ENCODE measurements at places on chromosomes 1 and 21.

DNA sequence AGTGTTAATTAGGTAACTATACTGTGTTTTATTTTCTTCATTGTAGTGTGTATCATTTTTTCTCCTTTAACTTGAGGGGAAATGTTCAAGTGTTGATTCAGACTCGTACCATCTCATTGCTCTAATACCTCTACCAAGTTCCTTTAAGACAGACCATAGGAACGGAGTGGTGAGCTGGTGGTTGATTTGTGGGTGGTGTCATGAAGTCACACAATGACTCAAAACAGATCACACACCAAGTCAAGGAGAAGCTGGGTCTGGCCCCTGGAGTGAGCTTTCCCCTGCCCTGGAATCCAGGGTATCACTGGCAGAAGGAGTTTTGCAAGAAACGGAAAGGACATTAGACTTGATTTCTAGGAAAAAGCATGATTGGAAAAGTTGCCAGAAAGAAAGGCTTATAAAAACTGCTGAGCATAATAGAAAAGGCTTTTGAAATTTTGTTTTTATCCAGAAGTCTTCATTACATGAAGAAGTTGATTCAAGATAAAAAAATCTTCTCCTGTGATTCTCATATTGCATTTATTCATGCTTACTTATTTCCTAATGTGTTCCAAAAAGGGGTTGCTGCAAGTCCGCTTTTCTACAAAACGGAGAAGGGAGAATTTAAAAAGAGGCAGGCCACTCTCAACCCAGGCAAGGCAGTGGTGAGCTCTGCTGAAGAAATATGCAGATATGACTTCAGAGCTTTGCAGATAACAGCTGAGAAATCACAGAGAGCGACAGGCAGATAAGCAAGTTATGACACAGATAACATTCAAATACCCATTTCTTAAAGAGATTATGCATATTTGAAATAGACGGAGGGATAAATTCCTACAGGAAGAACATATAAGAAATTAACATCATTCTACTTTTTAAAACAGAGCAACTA is 79.7 kb downstream of the TBX19 start:
- no peak for DNase-seq

DNA sequence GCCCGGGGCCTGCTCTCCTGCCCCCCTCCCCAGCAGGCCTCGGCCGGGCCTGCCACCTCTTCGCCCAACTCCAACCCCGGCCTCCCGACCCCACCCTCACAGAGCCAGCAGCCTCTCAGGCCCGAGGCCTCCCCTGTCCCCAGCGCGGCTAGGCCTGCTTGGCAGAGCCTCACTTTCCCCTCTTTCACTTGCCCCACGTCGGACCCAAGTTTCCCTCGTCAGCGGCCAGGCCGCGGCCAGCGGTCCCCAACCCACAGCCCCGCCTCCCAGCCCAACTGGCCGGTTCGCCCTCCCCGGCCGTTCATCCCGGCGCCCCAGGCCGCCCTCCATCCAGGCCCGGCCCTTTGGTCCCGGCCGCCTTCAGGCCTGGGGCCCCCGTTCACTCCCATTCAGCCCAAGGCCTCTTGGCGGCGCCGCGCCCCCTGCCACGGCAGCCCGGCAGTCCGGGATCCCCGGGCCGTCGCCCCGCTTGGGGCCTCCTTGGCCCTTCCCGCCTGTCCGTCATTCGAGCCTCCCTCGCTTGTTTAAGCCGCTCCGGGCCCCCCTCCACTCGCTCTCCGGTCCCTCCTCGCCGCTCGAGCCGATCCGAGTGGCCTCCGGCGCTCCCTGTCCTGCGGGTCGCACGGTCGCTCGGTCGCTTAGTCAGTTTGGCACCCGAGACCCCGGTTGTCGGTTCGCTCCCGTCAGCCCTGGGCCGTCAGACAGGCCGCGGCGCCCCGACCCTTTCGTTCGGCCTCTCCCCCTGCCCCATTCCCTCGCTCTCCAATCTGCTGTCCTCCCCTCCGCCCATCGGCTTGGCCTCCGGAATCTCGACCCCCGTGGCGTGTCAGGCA is 1.4 kb downstream of the LRRC41 start:
- DNase-seq, result no peak

DNA sequence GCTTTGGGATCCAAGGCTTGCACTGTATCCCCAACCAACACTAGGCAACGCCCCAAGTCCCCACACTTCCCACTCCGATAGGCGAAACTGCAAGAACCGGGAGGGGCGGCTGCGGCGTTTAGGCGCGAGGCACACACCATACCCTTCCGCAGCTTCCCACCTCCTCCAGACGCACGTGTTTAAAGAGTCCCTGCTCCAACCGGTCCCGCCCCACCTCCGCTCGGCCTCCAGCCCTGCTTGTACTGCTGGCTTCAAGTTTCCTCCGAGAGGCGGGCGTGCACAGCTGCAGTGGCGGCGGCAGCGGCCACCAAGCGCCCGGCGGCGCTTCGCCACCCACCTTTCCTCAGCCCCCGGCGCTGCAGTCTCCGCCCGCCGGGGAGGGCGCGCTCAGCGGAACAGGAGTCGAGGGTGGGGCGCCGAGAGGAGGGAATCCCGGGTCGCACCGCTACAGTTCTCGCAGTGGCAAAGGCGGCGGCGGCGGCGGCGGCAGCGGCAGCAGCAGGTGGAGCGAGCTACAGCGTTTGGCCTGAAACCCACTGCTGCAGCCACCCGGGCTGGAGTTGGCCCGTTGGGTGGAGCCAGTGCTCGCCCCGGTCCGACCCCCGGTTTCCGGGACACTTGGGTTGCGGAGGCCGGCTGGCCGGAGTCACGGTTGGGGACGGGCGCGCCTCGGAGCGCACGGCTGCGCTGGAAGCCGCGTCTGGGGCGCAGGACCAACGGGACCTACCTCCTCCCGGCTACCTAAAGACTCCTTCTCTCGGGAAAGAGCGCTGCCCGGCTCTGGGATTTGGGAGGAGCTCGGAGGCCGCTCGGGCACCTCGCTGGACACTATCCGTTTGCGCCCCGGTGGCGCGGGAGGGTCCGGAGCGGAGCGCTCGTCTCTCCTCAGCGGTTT is at the start of gene CNIH3:
CNIH3 (plus strand) TSS at position 457 of the 895 bp plus-strand sequence. CDS start 858 bp downstream, outside the sequence.
- DNase-seq, result peak; percentile 78

GRCh38 chr1:15383810-15384209 is 25.9 kb upstream of the EFHD2 start:
- DNase-seq, result no peak

- DNase-seq, result no peak
These were observed 26.6 kb downstream of the FAM151A start for GRCh38 chr1:54596756-54597155.

DNA sequence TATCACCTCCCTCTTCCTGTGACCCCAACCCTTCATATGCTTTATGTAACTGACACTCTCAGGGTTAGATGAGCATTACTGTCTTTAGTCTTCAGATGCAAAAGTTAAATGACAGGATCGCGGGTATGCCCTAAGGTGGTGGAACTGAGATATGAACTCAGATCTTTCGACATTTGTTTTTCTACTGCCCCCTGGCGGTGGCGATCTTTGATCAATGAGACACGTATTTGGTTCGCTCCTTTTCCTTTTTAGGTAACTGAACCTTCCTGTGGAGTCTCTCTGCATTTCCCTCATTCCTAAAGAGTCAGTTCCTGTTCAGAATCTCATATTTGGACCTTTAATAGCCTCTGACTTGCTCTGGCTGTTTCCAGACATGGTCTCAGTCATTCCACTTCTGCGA is 47.8 kb upstream of the ZP4 start:
- DNase-seq, result no peak

DNA sequence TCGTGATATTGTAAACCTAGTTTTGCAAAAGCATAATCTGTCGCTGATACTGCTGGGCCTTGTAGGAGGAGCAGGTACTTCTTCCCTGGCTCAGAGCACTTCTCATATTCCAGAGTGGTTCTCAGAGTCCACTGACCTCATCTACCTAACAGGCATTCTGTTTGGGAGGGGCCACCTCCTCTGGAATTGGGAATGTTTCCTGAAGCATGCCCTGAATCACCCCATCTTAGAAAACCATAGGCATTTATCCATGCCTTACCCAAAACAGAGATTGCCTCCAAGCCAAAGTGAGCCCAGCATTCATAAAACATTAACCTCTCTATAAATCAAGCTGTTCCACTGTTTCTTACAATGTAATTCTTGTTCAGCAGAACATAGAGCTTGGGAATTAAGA is 35.1 kb downstream of the SLC44A3 start:
- no peak for DNase-seq

- no peak for DNase-seq
These were observed 40.6 kb upstream of the CD46 start for GRCh38 chr1:207711285-207711684.

DNA sequence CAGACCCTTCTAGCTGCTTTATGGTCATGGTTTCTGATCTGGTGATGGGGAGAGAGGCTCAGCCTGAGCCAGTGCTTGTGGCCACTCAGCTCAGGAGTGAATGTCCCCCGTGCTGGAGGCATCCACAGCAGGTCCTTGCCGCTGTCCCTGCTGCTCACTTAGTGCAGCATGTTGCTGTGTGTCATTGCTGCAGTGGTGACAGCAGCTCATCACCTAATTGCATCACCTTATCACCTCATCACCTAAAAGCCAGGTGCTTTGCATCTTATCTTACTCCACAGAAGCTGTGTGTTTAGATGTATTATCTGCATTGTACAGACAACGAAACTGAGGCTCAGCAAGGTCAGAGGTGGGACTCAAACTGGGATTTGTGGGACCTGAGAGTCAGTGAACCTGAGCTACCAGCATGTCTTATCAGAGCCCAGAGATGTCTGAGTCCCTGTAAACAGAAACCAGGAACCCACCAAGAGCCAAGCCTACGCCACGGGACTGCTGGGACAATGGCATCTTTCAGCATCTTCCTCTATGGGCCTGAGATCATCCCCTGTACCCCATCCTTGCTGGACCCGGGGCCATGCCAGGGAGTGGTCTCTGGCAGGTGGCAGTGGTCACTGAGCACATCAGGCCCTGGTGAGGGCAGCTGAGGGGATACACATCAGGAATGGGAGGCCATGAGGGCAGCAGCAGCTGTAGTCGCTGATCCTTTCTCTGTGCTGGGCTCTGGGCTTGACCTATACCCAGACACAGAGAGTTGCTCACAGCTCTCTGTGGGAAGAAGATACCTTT is 6.5 kb downstream of the PODN start:
- no peak for DNase-seq

- no peak for DNase-seq
These were observed 40.8 kb upstream of the EFHD2 start for GRCh38 chr1:15368888-15369287.

DNA sequence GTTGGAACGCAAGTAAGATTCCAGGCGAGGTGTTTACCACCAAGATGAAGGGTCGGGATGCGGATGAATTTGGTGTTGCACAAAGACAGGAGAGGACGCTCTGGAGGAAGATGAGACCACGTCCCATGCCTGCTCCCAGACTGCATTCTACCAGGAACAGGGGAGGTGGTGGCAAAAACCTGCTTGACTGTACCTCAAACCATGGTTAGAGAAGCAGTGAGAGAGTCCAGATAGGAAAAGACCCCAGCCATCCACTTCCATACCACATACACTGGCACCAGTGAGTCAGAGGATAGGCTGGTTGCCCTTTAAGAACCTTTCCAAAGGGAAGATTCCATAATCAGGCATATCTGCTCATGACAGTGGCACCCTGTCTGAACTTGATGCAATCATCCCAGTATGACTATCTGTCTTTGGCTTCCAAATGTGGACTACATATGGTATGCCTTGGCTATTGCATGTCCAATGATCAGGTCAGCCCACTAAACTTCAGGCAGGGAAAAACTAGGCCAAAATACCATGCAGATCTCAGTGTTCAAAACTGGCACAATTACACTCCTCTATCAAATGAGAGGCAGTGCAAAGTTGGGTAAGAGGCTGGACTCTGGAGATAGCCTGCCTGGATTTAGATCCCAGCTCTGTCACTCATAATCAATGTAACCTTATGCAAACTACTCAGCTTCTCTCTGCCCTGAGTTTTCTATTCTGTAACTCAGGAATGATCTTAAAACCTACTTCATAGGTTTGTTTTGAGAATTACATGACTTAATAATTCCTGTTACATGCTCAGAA is 20.6 kb downstream of the NPR1 start:
- DNase-seq, result no peak

DNA sequence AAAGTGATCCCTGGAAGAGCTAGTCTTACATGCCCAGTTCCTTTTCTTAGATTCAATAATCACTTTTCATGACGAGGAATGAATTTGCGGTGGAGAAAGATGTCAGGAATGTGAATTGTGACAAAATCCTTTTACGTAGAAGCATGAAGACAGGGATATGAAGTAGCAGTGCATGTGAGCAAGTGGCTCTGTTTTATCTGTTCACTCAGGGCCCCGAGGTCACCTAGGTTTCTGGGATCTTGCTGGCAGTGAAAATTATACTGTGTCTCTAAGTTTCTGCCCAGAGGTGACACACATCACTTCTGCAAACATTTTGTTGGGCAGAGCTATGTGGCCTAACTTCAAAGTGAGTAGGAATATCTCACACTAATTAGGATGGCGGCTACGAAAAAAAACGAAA is 79.3 kb downstream of the USP25 start:
- no peak for DNase-seq

DNA sequence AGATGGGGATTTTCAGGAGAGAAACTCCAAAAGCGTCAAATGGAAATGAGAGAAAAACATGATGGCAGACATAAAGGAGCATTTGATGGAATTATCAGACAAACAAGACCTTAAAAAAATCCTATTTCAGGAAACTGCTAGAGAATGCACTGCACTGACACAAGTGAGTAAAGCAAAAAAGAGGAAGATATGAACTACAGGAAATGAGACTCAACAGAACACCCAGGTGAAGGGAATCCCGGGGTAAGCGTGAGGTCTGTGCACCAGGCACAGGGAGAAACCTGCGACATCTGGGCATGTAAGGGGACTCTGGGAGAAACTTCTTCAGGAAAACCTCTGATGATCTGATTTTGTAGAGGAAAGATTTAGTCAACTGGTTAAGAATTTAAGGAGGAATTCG is 2.8 kb downstream of the TARBP1 start:
- no peak for DNase-seq

DNA sequence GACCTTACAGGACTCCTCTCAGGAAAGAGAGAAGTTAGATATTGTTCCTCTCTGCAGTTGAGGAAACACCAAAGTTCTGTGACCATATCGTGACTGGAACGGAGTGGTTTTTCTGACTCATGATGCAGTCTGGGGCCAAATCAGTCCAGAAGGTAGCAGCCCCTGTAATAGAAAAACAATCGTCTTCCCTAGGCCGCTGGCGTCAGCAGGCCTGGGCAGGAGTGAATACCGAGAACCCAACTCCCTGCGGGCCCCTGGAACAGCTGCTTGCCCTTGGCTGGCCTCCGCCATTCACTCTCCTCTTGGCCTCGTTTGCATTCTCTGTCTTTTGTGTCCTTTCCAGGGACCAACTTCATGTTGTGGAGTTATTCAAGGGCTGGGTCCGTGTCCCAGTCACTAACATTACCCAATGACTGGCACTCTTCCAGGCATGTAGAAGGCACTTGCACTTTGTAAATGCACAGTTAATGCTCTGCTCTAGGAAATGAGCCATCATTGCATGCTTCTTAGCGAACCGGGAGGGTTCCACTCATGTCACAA is 10.9 kb upstream of the CD101 start:
- peak; percentile 83 for DNase-seq

GRCh38 chr1:26031611-26032220 is 10.1 kb downstream of the EXTL1 start:
- DNase-seq, result no peak

DNA sequence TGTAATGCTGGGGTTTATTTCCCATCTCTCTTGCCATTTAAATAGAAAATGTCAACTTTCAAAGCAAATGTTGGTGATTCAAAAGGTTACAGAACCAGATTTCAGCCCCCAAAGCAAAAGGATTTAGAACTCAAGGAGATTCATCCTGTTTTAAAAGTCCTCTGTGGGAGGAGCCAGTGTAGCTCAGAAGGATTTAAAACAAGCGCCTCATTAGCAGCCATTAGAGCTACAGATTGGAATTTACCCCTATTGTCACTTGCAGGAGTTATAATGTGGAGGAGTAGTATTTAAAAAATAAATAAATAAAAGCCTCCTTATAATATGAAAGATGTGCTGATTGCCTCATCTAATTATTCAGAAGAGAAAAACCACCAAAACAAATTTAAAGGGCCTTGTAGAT is 107.8 kb downstream of the LAMC2 start:
- DNase-seq, result no peak

Data from inflammatory macrophage treated with lipopolysaccharide for 1 hour (primary cell).